ENCODE measurements at places on chromosomes 3 and 15. TPM values are rescaled to one million over a fixed set of nuclear protein-coding genes. Genes with fewer than 3 reads are reported as not detected.

The ABI3BP gene
- total RNA-seq = 61.1 TPM

The AGBL1 gene
- total RNA-seq = not detected

The FBXO40 gene
- not detected for total RNA-seq

The NEK10 gene
- total RNA-seq = 10.9 TPM

The ZPLD1 gene
- not detected for total RNA-seq

The ACKR2 gene
- not detected for total RNA-seq

The SLC15A2 gene
- total RNA-seq = 0.32 TPM

Data from hair follicle dermal papilla cell (primary cell).